T-helper 2 cell (primary cell): ENCODE measurements at places on chromosomes 2 and 18.

DNA sequence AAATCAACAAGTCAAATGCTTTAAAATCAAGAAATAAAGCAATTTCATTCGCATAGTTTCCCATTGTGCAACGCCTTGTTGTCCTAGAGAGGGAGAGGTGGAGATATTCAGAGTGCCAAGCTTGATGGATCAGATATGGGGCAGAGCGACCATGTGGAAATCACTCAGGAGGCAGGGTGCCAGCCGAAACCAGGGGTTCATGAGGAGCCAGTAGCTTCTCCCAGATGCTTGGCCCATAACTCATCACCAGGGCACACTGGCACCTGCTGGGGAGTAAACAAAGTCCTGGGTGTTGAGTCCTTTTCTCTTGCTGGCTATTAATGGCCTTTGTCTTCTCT lies 53.0 kb upstream of the ASAP2 start:
- DNase-seq, result no peak

GRCh38 chr2:8438996-8439395 lies 242.9 kb upstream of the ID2 start:
- no peak for DNase-seq

GRCh38 chr18:35239314-35239713 lies 1.5 kb upstream of the ZNF397 start:
- no peak for DNase-seq

GRCh38 chr2:15253247-15253646 lies 307.9 kb downstream of the NBAS start:
- DNase-seq, result no peak

DNA sequence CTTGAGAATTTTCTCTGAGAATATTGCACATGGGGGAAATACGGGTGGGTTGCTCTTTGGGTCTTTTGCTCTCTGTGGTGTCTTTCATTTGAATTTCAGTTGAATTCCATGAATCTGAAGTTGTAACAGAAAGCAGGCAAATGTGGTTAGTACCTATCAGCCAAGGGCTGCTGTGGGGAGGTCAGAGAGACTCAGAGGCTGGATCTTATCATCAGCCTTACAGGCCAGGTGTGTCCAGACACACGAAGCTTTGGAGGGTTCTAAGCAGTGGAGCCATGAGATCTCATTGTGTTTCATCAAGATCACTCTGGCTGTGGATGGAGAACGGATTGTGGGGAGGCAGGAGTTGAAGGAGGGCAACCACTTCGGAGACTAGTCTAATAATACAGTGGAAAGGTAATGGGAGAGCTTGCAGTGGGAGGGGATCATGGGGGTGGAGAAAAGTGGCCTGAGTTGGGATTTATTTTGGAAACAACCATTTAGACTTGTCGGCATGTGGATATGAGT lies 68.1 kb downstream of the GNAL start:
- DNase-seq, result no peak

DNA sequence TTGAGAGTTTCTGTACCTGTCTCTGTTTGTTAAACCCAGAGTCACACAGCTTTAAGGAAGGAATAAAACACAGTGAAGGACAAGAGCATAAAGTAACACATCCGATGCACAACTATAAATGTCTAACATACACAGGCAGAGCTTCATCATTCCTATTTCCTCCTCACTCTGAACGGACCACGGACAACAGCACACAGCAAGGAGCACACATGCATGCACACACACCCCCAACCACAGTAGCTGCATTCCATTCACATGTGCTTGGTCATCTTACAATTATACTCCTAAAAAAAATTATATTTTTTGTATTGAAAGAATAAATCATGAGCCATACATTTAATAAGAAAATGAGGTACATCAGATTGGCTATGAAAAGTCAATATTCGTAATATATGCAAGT lies 58.3 kb downstream of the ID2 start:
- no peak for DNase-seq

- no peak for DNase-seq
Measured at GRCh38 chr2:153478289-153479261, at the start of gene RPRM. Gene RPRM (minus strand): TSS chr2:153478762. CDS start chr2:153478565, 197 bp downstream.

- no peak for DNase-seq
Measured at GRCh38 chr2:168633200-168633599, 169.2 kb upstream of the NOSTRIN start.

DNA sequence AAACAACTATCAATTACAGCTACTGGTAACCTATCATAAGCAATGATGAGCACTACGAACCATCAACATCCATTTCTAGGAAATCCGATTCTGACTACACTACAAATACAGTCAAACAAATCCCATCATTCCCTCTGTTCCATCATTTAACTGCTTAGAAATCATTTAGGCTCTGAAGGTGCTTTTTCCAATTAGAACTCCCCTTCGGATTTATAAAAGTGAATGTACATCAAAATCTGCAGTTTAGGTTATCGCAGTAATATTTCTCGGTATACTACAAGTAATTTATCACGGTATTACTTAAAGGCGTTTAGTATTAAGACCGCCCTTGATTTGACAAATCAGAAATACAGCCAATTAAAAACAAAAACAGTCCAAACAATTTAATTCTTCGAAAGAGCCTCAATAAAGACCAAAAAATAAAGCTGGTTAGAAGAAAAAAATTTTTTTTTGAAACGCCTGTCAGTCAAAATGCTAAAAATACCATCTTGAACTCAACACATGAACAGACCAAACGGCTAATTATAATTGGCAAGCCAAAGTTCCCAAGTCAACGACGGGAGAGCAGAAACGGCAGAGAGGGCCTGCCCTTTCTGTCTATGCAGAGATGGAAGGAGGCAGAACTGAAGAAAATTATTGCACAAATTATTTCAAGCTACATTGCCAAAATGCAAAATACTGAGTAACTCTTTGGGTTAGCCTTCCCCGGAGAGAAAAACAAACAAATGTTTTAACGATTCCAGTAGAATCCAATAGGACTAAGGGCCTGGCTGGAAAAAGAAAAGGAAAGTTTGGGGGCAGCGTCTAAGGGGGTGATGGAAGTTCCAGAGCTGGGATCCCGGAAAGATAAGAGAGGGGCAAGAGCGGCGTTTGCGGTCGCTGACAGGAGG lies 1.2 kb downstream of the VPS54 start:
- no peak for DNase-seq

- DNase-seq, result no peak
Measured at GRCh38 chr2:101115664-101116063, 35.5 kb downstream of the TBC1D8 start.

DNA sequence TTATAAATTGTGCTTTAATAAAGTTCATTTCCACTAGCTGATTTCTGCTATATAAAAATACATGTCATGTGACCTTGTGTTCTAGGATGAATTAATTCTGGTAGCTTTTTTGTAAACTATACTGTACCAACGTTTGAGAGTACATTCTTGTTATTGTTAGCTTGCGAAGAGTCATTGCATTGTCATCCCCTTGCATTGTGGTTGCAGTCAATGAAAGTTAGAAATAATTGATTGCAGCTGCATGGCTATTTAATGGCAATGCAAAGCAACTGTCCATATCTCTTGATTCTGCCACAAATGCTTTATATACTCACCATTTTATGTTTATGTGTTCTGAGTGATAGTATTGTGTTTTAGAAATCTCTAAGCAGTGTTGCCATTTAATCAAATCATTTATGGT lies 91.6 kb downstream of the ZNF407 start:
- no peak for DNase-seq

GRCh38 chr2:63591566-63592175 lies 2.9 kb downstream of the MDH1 start:
- DNase-seq, result no peak

- no peak for DNase-seq
Measured at GRCh38 chr2:101698014-101698843, 722 bp downstream of the MAP4K4 start.

DNA sequence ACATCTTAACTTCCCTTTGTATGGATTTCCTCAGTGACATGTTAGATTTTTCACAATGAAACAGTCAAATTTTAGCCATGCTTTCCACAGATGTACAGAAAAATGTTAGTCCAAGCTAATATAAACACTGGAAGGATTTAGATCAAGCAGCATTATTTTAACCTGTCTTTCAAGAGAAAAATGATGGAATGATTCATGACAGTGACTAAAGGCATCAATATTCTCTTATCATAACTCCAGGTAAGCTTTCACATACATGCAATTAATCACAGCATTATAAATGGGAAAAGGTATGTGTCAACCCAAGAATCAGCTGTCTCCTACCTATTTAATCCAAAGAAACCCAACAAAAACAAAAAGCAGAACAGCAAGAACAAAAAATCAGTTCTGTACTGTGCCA lies 92.7 kb downstream of the NCKAP5 start:
- DNase-seq, result no peak

DNA sequence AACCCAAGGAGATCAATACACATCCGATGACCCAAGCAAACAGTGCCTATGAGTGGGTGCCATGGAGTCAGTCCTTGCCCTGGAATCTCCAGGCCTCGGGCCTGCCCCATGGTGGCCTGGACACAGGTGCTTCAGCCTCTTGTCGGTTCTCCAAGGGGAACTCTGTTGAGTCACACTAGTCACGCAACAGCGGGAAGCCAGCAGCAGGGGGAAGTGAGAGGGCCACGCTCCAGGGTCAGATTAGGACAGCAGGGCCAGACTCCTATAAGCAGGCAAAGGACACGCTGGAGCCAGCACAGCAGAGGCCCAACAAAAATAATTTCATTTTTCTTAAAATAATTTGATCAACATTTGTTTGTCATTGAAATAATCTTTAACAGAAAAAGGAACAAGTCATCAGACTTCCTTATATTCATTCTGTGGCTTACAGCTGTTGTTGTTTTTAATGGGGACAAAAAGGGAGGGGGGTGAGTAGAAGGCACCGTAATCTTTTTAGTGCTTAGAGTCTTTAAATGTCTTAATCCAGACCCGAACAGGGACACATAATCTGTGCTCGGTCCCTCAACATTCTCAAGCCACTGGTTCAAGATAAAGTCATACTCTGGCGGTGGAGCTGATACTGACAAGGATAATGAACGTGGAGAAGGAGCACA lies 16.4 kb upstream of the ARMC9 start:
- no peak for DNase-seq

DNA sequence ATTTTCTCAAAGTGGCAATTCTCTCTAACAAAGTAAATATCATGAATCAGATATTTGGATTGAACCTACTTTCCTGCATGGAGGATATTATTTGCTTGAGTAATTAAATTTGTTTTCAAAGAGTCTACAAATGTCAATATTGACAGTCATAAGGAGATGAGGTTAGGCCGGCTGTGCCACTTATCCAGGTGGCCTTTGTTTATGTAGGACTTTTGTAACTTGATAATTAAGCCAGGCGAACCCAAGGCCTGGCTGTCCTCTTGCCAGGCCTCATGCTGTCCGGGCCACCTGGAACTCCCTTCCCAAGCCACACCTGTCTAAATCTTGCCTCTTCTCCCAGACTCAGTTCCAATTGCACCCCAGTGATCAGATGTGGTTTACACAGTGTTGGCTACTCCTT lies 255.2 kb downstream of the ACKR3 start:
- no peak for DNase-seq

DNA sequence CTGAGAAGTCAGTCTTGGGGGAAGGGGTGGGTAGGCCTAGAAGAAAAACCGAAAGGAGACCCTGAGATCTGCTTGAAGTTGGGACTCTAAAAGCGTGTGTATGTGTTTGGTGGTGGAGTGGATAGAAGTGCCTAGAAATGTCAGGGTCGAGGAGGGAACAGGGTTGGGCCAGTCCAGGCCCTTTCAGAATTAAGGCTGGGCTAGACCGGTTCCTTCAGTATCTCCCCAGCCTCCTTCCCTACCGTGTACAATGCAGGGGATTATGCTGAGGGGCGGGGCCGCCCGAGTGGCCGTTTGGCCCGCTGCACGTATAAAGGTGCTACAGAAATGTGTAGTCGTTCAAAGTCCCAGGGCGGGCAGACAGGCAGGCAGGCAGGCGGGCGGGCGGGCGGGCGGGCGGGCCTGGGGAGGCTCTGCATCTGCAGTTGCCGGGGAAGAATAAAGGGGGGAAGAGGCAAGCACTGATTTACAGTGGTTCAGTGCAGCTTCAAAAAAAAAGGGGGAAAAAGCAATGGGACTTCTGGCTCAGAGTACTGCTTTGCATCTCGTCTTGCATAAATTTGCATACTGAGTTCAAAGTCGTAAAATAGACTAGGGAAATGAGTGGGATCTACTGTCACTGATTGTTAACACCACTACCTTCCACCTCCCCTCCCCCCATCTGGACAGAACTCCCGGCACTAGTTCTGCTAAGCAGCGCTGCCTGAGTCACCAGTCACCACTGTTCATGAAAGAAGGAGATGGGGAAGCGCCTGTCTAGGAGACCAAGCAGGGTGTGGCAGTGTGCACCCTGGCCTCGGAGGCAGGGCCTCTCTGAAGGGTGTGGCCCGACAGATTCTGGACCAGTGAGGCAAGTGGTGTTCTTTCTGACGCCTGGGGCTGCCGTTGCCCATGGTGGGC lies 3.6 kb downstream of the IGFBP2 start:
- DNase-seq, result no peak

DNA sequence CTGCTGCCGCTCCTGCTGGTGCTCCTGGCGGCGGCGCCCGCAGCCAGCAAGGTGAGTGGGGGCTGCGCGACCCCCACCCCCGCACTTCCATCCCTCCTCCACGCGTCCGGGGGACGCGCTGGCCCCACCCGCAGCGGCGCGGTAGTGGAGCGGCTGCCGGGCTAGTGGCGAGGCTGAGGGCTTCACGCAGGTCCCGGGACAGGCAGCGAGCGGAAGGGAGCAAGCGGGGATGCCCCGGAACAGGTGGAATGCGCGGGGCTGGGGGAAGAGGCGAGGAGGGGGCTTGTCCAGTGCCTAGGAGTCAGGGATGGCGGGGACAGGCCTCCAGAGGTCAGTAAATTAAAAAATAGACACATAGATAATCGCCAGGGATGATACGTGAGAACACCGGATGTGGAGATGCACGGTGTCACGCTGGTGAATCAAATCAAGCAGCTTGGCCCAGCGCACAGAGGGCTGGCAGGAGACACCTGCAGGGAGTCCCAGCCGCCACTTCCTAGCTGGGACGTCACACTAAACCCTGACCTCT lies 403 bp downstream of the COL4A3 start:
- DNase-seq, result no peak

- no peak for DNase-seq
Measured at GRCh38 chr2:241862093-241862492, 3.4 kb upstream of the PDCD1 start.

GRCh38 chr18:35703043-35703688 lies 121.6 kb downstream of the GALNT1 start:
- no peak for DNase-seq

GRCh38 chr2:201157694-201158093 lies 25.2 kb upstream of the CASP10 start:
- no peak for DNase-seq

DNA sequence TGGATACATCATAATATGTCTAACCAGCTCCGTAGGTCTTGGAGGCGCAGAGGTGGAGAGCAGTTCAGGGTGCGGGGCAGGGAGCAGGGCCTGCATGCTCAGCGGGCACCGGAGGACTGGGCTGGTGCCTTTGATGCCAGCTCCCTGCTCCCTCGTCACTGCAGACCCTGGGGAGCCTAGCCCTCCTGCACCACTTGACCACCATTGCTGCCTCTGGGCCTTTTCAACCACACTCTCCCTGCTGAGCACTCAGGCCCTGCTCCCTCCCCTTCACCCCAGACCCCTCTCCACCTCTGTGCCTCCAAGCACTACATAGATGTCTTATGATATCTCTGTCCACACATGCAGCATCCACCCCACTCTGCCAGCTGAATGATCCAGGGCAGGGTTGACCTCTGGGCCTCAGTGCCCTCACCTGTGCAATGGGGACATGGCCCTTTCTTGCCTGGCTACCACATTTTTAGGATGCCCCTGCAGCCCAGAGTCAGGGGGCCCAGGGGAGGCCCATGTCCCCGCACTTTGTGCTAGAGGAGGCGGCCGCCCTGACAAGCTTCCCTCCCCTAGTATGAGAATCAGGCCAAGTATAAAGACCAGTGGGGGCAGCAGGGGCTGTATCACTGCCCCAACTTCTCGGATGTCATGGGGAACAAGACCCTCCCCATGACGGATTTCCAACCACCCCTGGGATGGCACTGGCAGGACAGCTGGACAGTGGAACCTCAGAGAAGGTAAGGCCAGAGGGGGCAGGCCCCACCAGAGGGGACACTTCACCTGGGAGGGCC lies 46.3 kb downstream of the FER1L5 start:
- no peak for DNase-seq
